ENCODE measurements at places on chromosomes 7 and 10.

- no peak overlapping the region for H3K4me3 ChIP-seq
- H3K27ac ChIP-seq: no peak overlapping the region
- peaks cover 6% of the 10 kb centered on the region for H3K4me1 ChIP-seq
- peaks cover 40% of the 10 kb centered on the region for H3K36me3 ChIP-seq
- no peak for DNase-seq
- H3K27me3 ChIP-seq: peaks cover 5% of the 10 kb centered on the region
Observed at GRCh38 chr10:3169271-3169670, 3.3 kb downstream of the PITRM1 start.

DNA sequence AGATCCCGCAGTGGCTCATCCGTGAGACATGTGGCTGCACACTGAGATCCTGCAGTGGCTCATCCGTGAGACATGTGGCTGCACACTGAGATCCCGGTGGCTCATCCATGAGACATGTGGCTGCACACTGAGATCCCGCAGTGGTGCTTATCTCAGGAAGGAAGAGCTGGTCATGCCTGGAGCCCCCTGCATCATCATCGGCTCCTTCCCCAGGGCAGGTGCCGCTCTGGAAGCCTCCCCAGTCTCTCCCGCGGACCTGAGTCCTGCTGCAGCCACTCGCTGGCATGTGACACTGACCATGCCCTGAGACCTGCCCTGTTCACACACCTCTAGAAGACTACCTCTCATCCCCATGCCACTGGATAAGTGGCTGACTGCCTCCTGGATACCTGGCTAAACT, 181.3 kb downstream of the PTPRN2 start:
- no peaks in the 10 kb centered on the region for H3K27me3 ChIP-seq
- H3K4me1 ChIP-seq: no peaks in the 10 kb centered on the region
- no peak overlapping the region for H3K27ac ChIP-seq
- DNase-seq: no peak

DNA sequence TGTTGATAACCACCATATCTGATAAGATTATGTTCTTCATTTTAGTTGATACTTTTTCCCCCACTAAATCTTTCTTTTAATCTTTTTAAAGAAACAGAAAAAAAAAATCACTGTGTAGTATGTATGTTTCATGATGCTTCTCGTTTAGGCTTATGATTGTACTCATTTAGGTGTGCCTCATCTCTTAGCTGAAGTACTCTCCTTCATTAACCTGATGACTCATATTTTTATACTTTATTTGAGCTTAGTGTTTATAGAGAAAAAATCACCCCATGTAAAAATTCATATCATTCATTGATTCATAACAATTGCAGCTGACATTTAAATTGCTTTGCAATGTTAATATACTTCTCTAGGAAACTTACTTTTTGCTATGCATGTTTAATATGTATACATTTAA, 158.9 kb downstream of the MLLT10 start:
- no peak overlapping the region for H3K27ac ChIP-seq
- no peak for DNase-seq
- H3K36me3 ChIP-seq: peaks cover 28% of the 10 kb centered on the region
- peaks cover 2% of the 10 kb centered on the region for H3K4me1 ChIP-seq
- H3K27me3 ChIP-seq: no peaks in the 10 kb centered on the region
- H3K4me3 ChIP-seq: no peak overlapping the region

DNA sequence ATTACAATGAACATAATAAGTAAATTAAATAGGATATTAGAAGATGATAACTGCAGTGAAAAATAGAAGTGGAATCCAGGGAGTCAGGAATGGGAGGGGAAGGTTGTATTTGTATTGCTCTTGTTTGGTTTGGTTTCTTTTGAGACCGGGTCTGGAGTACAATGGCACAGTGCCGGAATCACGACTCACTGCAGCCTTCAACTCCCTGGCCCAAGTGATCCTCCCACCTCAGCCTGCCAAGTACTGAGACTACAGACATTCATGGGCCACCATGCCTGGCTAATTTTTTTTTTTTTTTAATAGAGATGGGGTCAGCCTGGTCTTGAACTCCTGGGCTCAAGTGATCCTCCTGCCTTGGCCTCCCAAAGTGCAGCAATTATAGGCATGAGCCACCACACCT, 59.9 kb upstream of the LRRC4 start:
- no peak overlapping the region for H3K4me3 ChIP-seq
- no peak for DNase-seq
- H3K27ac ChIP-seq: no peak overlapping the region
- H3K4me1 ChIP-seq: no peaks in the 10 kb centered on the region

DNA sequence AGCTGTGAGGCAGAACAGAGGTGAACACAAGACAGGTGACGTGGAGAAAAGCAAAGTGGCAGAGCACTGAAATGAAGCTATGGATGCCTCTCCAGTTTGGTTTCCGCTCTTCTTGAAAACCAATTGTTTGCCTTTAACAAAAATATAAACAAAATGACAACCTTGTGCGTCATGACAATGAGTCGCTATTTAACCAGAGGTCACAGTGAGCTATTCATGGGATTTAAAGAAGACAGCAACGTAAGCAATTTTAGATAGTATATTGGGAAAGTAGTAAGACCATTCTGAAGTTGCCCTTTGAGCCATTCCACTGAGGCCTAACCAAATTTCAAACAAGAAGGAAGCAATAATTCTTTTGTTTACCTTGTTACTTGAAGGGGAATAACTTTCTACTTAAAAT, 15.2 kb upstream of the LRRTM3 start:
- no peak for DNase-seq
- H3K27ac ChIP-seq: no peak overlapping the region
- H3K4me1 ChIP-seq: no peaks in the 10 kb centered on the region
- H3K4me3 ChIP-seq: no peak overlapping the region
- H3K36me3 ChIP-seq: no peaks in the 10 kb centered on the region

- peak; percentile 69 for DNase-seq
- H3K27me3 ChIP-seq: no peaks in the 10 kb centered on the region
- peak within 1 kb of the TSS; percentile 95 for H3K4me3 ChIP-seq
- H3K36me3 ChIP-seq: peaks cover 24% of the 10 kb centered on the region
- H3K27ac ChIP-seq: peak within 1 kb of the TSS; percentile 94
Observed at GRCh38 chr10:35336084-35336831, at the start of gene CCNY. Gene CCNY (plus strand): TSS chr10:35336509. CDS start chr10:35337054, 545 bp downstream.

- no peak overlapping the region for H3K4me3 ChIP-seq
- DNase-seq: no peak
- H3K36me3 ChIP-seq: no peaks in the 10 kb centered on the region
Observed at GRCh38 chr10:28710202-28710886, 33.0 kb downstream of the BAMBI start.

DNA sequence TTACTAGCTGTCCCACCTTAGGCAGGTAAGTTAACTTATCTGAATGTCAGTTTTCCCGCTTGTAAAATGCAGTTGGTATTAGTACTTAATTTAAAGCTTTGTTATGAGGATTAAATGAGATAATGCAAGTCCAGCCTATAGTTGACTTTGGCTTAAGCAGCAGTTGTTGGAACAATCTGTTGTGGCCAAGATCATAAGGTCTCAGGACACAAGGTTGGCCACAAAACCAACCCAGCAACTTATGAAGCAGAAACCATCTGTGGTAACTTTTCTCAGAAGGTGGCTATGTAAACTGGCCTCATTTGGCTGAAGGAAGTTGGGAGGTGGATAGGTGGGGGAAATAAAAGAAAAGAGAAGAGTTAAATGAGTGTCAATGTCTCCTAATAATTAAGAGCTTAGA, 29.4 kb downstream of the ENTPD1 start:
- H3K27ac ChIP-seq: peak overlapping the region; percentile 73
- no peaks in the 10 kb centered on the region for H3K27me3 ChIP-seq
- H3K4me3 ChIP-seq: peak overlapping the region; percentile 35
- DNase-seq: no peak

DNA sequence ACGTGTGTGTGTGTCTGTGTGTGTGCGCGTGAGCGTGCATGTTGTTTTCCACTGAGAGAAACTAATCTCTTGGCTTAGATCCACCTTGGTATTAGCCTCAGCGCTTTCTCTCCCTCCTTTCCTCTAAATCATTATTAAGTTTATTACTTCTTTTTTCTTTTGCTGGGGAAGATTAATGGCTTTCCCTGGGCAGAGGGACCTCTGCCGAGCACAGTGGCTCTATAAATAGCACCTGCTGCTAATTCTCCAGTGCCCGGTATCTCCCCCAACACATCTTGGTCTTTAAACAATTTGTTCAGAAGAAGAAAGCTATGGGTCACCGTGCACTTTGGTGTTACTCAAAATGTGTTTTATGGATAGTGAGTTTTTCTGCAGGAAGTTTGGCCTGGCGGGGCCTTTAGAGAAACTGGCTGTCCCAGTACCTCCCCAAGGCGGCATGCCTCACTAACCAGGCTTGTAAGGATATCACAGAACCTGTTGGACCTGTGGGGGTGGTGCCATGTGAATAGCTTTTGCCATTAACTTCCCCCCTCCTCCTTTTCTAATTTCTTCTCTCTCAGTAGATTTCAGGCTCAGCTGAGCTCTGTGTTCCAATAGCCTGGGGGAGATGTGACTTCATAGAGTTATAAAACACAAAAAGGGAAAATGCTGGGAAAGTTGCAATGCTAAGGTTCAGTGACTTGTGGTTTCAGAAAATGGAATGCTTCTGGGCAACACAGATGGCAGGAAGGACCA, 70.1 kb upstream of the RAB11FIP2 start:
- no peaks in the 10 kb centered on the region for H3K27me3 ChIP-seq
- no peak overlapping the region for H3K27ac ChIP-seq
- peaks cover 1% of the 10 kb centered on the region for H3K4me1 ChIP-seq
- no peak for DNase-seq
- H3K36me3 ChIP-seq: no peaks in the 10 kb centered on the region

DNA sequence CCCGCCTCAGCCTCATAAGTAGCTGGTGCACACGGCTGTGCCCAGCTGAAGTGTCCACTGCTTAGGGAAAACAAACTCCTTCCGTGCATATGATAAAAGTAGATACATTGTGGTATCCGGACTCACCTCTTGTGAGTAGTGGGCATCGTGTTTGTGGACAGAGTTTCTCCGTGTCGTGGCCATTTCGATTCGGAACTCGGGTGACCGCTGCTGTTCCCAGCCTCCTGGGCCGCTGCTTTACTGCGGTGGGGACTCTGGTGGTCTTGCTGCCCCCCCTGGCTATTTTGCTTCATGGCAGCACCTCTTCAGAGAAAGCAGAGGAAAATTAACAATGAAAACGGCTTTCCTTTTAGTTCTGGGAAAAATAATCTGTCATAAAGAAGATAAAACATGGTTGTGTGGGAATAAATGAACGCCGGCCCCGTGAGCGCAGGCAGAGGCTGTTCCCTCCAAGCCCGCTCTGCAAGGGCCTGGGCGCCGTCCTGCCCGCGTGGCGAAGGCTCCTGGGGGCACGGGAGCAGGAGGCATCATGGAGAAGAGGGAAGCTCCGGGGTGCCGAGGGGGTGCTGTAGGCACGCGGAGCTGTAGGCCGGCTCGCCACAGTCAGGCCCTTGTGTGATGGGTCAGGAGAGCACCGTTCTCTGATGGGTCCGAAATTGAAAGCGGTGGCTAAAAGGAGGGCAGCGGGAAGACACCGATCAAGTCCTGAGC, 107.4 kb downstream of the ACTR3B start:
- no peak for DNase-seq
- no peak overlapping the region for H3K4me3 ChIP-seq
- H3K27me3 ChIP-seq: no peaks in the 10 kb centered on the region
- no peaks in the 10 kb centered on the region for H3K4me1 ChIP-seq
- H3K36me3 ChIP-seq: no peaks in the 10 kb centered on the region
- no peak overlapping the region for H3K27ac ChIP-seq

GRCh38 chr7:149489391-149490024, 8.1 kb downstream of the ZNF746 start:
- H3K27me3 ChIP-seq: no peaks in the 10 kb centered on the region
- no peak overlapping the region for H3K4me3 ChIP-seq
- DNase-seq: no peak
- H3K36me3 ChIP-seq: peaks cover 71% of the 10 kb centered on the region

DNA sequence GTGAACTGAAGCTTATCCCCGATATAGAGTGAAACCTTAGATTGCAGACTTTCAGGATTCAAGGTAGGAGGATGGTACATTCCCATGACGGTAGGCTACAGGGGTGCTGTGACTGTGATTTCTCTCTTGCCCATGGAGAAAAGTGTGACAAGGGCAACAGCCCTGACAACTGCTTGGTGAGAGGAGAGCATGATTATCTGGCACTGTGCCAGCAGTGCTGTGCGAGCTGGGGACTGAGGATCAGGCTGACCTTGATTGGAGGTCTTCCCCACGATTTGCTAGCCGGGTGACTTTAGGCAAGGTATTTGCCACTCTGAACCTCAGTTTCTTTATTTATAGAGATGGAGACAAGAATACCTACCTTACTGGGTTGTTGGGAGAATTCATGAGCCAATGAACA, 229.5 kb downstream of the PTEN start:
- peaks cover 55% of the 10 kb centered on the region for H3K27me3 ChIP-seq
- H3K4me1 ChIP-seq: peaks cover 34% of the 10 kb centered on the region
- no peak overlapping the region for H3K4me3 ChIP-seq

DNA sequence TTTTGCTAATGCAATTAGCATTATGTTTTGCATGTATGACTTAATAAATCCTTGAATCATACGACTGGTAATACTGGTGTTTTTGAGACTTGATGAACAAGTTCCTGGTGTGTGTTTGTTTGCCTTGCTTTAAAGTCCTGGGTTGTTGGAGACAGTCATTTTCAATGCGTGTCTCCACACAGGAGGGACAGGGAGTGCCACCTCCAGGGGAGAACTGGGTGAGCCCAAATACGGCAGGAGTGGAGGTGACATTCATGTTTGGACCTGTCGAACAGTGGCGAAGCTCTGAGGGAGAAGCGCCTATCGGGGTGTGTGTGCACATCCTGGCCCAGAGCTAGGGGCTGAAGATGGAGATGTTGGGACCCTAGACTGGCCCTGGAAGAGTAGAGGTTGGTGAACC, 43.8 kb downstream of the DAGLB start:
- H3K27me3 ChIP-seq: no peaks in the 10 kb centered on the region
- H3K4me1 ChIP-seq: peaks cover 3% of the 10 kb centered on the region
- H3K4me3 ChIP-seq: no peak overlapping the region
- H3K27ac ChIP-seq: no peak overlapping the region
- peaks cover 52% of the 10 kb centered on the region for H3K36me3 ChIP-seq

- no peaks in the 10 kb centered on the region for H3K27me3 ChIP-seq
- no peak for DNase-seq
- no peaks in the 10 kb centered on the region for H3K36me3 ChIP-seq
Observed at GRCh38 chr10:60453036-60453435, 63.4 kb upstream of the ANK3 start.

DNA sequence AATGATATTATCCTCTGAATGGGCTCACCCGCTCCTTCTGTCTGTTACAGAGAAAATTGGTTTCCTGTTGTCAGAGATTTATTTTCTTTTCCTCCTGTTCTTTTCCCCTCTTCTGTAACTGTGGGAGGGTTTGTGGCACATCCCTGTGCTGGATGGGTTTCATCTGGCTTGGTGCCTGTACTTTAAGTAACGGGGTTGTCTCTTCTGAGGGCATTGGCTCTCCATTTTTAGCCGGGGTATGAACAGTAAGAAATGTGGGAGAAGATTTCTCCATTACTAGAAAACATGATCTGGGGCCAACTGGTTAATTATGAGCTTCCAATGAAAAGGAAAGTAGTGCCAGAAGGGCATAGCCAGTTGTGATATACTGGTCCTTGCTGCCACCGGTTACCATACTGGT, 142.6 kb downstream of the SND1 start:
- H3K27me3 ChIP-seq: no peaks in the 10 kb centered on the region
- no peak for DNase-seq
- no peak overlapping the region for H3K27ac ChIP-seq
- H3K4me1 ChIP-seq: peaks cover 6% of the 10 kb centered on the region
- no peak overlapping the region for H3K4me3 ChIP-seq
- peaks cover 2% of the 10 kb centered on the region for H3K36me3 ChIP-seq

GRCh38 chr7:137619181-137619580, 227.6 kb downstream of the DGKI start:
- H3K4me3 ChIP-seq: no peak overlapping the region
- no peaks in the 10 kb centered on the region for H3K4me1 ChIP-seq
- DNase-seq: no peak
- H3K27me3 ChIP-seq: no peaks in the 10 kb centered on the region
- H3K36me3 ChIP-seq: no peaks in the 10 kb centered on the region

All from T-helper 2 cell treated with Interferon-gamma antibody and Interleukin-4, amounts not matched to agents 5 μg/mL and 100 μg/mL, for 36 hours (primary cell).